ENCODE measurements at places on chromosomes 2 and 18. TPM values are rescaled to one million over a fixed set of nuclear protein-coding genes. Genes with fewer than 3 reads are reported as not detected.

DNA sequence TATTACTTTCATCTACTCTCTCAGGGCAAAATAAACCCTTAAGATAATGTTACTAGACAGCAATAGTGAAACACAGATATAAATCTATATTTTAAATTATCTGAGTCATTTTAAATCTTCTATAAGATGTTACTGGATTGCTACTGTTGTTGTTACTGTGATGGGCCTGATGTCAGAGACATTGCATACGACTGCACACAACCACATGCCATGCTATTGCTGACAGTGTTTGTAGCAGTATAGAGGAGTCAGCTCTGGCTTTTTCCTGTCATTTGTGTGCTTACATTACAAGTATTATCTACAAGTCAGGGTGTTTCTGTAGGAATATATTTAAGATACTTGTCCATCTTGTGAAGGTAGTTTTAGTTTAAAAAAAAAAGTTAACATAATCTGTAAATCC, 63.9 kb downstream of the CCDC148 start:
- DNase-seq: no peak

DNA sequence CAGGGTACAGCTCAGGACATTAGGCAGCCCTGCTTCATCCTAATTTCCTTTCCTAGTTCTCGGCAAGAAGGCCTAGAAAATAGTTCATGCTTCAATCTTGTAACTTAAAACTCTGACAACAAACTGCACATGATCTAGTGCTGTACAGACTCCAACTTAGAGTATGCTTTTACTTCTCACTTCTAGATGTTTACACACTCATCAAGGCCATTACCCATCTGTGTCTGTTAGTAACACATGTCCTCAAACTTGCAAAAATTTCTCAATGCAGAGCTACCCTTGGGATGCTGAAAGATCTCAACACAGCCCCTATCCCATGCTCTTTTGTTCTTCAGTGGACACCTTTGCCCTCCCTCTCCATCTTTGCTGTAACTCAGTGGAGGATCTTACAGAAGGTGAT, 252.0 kb downstream of the OSR1 start:
- DNase-seq: no peak

The KIDINS220 gene
- 51.0 TPM for total RNA-seq

The NOSTRIN gene
- total RNA-seq: 37.2 TPM

The ZNF519 gene
- total RNA-seq: 2.8 TPM

Measured in colonic mucosa (tissue), 4 donors.